ENCODE measurements at places on chromosomes 3 and 15.

DNA sequence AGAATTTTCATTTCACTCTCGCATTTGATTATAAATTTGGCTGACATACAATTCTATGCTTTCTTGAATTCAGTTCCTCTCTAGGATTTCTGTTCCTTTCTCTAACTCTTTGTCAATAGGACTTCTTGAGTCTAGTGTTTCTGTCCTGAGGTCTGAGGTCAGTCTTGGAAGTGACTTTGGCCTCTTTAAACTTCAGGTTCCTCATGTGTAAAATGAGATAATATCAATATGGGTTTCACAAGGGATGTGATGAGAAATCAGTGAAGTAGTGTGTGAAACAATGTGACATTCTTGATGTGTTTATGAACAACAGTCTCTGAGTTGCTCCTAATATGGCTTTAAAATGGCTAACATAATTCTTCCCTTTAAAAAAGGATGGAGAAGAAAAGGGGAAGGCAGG, 92.2 kb downstream of the SV2B start:
- no peak for DNase-seq

DNA sequence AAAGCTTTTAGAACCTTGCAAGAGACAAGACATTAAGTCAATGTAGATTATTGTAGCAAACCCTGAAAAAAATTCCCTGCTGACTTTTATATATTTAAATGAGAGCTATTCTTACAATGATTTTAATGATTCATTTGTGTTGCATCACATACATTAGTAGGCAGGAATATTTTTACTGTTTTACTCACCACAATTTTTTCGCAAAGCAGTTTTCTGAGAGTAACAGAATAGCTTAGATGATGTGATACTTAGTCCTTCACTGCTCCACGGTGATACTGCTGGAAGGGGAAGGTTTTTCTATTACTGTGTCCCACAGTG, 43.9 kb upstream of the CLRN1 start:
- DNase-seq: no peak

DNA sequence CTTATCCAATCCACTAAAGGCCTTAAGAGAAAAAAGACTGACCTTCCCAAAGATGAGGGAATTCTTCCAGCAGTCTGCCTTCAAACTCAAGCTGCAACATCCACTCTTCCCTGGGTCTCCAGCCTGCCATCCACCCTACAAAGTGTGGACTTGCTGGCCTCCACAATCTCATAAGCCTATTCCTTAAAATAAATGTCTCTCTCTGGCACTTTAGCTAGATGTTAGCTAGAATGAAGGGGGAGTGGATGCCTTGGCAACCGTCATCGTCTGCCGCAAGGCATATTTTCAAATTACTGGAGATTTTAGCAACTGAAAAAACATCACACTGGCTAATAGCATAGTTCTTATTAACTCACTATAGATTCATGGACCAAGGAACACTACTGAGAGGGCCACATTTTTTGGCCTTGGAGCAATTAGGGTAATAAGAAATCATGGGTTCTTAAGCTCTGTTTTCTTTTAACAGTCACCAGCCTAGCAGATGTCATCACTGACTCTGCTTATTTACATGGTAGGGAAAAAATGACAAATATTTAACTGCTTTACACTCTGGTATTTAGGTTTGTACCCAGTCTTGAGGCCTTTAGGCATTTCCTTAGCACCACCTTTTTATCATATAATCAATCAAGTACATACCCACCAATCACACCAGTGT, 245.3 kb downstream of the MYRIP start:
- DNase-seq: no peak

DNA sequence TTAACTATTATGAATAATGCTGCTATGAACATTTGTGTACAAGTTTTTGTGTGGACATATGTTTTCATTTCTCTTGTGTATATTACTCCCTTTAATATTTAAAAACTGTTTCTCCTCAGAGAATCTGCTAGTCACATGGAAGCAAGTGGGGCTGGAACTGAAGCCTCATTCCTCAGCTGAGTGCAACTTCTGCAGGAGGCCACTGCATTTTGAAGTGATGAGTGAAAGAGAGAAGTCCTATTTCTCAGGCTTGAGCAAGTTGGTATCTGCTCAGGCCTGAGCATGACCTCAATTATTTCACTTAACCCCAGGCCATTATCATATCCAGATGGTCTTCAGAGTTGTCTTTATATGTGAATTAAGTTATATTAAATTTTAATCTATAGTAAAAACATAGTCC, 11.5 kb downstream of the TLR9 start:
- no peak for DNase-seq

- no peak for DNase-seq
Observed at GRCh38 chr3:152885076-152885475, 50.1 kb downstream of the P2RY1 start.

DNA sequence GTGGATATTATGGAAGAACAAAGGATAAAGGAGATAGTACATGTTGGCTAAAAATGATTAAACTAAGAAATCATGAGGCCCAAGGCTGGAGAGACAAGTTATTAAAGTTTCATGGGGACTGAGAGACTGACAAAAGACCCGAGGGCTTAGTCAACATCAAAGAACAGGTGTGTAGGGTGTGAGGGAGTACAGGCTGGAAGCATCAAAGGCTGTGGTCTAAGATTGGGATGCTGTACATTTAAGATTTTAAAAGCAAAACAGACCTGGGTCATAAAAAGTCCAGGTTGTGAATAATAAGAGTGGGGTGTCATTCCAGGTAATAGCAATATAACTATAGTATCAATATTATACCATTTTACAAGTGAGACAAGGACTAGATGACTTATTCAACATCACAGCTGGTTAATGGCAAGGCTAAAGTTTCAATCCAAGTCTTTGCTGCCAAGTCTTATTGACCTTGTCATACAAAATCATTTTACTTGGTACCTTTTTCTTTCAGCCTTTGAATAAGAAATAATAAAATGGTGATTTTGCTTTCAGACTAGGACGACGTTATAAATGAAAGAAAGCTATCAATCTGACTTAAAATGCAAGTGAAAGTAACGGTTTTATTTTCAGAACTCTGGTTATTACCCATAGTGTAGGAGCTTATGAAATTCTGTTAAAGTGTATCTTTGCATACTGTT, 211.6 kb downstream of the TNIK start:
- DNase-seq: no peak

DNA sequence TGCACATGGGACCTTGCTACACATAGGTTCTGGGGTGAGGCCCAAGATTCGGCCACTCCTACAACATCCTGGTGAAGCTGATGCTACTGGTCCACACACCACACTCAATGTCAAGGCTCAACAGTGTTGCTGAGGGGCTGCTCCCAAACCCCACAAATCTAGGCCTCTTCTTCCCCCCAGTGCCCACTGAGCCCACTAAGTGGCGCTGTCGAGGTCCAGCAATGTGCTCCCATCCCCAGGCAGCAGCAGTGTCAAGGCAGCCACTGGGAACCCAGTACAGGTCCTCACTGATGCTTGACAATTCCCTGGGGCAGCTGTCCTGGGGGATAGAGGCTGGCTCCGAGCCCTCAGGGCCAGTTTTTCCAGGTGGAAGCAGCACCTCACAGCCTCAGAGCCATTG, 21.5 kb downstream of the SCN5A start:
- no peak for DNase-seq

DNA sequence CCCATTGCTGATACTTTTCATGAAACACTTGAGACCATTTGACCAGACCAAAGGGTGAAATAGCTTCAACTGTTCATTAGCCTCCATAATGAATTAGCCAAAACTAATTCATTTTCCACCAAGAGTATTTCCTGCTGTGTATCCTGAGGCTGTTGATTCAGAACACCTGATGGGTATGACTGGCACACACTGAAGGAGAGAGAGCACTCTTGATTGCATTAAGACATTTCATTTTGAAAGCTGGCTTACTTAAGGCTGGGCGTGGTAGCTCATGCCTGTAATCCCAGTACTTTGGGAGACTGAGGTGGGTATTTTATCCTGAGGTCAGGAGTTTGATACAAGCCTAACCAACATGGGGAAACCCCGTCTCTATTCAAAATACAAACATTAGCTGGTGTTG, 175.6 kb downstream of the AGBL1 start:
- no peak for DNase-seq

GRCh38 chr15:83714939-83715628, 61.2 kb downstream of the ADAMTSL3 start:
- no peak for DNase-seq

- no peak for DNase-seq
Observed at GRCh38 chr3:71304684-71305083, 278.8 kb downstream of the FOXP1 start.

- DNase-seq: no peak
Observed at GRCh38 chr15:54567408-54568035, 589.3 kb downstream of the UNC13C start.

DNA sequence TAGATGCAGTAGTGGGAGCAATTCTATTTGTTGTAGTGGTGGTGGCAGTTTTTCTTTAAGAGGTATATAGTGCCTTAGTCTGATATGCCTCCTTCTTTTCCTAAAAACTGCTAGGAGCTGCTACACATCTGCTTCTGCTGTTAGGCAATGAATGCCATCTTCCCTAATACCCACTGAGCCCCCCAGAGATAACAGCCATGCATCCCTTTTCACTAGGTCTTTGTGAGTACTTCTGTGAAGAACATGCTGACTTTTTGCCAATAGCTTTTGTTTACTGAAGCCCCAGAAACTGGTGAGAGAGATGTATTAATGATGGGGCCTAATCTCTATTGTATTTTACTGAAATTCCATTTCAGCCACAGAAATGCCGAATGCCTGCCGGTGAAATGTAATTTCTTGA, 92.6 kb upstream of the CHL1 start:
- DNase-seq: no peak

DNA sequence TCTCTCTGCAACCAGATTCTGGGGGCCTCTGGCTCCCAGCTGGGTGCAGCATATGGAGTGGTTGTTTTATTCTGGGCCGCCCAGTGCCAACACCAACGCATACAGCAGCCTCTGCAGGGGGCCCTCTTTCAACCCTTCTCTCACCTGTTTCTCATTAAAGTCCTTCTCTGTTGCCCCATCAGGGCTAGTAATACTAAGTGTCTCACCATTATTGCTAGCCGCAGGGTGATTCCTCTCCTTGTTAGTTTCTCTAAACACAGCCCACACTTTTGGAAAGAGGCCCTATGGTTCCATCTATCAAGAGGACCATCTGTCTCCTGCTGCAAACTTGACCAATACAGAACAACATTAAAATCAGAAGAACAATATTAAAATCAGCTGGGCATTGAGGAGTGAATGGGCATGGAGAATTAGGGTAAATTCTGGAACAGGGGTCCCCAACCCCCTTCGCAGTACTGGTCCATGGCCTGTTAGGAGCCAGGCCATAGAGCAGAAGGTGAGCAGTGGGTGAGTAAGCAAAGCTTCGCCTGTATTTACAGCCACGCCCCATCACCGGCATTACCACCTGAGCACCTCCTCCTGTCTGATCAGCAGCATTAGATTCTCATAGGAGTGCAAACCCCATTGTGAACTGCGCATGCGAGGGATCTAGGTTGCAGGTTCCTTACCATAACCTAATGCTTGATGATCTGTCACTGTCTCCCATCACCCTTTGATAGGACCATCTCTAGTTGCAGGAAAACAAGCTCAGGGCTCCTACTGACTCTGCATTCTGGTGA, 36.5 kb downstream of the ALS2CL start:
- no peak for DNase-seq

DNA sequence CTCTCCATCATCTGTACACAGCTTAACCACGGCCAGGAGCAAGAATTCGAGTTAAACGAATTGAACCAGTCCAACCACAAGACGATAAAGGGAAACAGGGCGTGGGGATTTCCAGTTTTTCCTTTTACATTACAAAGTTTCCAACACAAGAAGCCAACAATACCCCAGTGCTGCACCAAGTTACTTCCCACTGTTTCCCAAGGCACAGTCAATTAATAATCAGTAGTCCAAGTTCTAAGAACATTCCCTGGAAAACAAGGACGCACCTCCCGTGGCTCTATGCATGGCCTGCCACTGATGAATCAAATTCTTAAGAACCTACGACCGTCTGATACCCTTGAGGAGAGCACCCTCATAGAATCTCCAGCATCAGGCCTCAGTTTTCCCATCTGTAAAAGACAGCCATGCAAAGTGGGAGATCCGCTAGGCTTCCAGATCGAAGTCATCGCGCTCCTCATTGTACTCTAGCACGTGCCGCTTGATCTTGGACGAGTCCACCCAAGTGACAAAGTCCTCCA, 774 bp downstream of the IMP3 start:
- no peak for DNase-seq

DNA sequence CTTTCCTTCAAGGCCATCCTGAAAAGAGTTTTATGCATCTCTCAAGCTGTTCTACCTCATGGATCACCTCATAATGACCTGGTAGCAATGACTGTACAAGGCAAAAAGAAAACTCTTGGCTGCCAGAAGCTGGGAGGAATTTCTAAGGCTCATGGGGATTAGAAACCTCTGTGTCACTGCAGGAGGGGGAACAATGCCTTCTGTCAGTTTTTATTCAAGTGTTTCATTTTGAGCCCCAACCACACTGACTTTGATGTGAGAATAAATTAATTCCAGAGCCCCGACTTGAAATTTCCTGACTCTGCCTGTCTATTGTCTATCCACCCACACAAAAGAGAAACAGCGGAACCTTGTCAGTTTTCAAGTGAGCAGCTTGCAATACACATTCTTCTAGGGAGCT, 58.7 kb upstream of the MRPL3 start:
- DNase-seq: no peak

DNA sequence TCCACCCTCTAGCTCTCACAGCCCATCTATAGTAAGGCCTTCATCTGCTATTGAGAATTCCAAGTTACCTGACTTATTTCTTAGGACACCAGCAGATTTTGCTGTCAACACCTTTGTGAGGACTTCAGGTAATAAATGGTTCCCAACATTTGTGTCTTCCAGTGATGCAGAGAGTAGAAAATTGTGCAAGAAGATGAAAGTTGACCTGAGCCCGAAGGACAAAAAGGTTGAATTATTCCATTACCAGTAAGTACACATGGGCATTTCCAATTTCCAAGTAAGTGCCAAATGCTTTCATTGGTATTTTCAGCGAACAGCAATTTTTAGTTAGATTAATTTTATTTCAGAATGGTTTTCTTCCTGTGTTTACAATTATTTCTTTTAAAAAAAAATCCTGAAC, 35.4 kb downstream of the PDIA5 start:
- DNase-seq: no peak

GRCh38 chr3:181493423-181493822, 218.3 kb upstream of the SOX2 start:
- no peak for DNase-seq

DNA sequence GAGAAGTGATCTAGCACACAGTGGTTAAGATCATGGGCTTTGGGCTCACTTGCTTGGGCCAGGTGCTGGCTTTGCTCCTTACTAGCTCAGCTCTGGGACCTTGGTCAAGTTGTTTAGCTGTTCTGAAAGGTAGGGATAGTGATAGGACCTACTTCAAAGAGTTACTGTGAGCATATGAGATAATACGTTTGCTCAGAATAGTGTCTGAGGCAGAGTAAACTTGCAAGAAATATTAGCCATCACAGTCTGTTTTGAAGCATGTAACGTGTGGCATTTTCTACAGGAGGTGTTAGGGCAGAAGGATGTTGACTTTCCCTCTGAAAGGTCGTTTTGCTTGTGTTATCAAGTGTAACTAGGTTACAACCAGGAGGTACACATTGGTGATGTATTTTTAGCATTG, 34.5 kb upstream of the NFKBIZ start:
- DNase-seq: no peak
